ENCODE measurements at places on chromosomes 13 and 19. TPM values are rescaled to one million over a fixed set of nuclear protein-coding genes. Genes with fewer than 3 reads are reported as not detected.

DNA sequence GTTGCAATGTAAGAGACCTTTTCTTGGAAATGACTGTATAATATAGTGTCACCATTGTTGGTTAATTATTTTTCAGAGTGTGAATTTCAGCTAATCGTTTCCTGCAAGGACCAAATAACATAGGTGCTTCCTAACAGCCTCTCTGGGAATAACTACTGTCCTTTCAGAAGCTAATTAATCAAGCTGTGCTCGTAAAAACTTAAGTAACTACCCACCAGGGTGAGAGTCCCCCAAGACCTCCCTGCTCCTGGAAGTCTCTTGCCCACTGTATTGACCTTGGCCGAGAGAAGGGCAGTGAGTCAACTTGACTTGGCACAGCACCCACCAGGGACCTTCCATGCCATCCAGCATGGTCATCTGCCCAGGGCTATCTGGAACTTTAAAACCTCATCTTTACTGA is 50.3 kb downstream of the UQCRFS1 start:
- DNase-seq: no peak

HTR2A gene
- not detected for total RNA-seq

CYP2A6 gene
- not detected for total RNA-seq

- no peak for DNase-seq
Observed at GRCh38 chr19:46378268-46378667, 31.4 kb downstream of the PPP5C start.

DNA sequence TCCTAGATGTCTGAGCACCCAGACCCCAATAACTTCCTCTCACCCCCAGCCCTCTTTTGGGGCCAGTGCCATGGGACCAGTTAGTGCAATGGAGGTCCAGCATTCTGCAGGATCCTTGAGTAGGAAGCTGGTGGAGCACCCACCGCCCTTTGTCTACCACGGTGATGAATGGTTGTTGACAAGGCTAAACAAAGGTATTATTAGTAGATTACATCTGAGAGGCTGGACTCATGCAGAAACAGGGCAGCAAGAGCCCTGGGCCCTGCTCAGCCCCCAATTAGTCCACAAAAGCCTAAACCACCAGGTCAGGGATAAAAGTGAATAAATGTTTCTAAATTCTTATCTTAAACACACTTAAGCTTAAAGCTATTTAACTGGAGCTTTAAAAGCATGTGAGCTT is 196.5 kb upstream of the TSHZ3 start:
- DNase-seq: no peak

GPR12 gene
- not detected for total RNA-seq

GRCh38 chr13:100510208-100510957 is 78.2 kb downstream of the GGACT start:
- DNase-seq: no peak

DNA sequence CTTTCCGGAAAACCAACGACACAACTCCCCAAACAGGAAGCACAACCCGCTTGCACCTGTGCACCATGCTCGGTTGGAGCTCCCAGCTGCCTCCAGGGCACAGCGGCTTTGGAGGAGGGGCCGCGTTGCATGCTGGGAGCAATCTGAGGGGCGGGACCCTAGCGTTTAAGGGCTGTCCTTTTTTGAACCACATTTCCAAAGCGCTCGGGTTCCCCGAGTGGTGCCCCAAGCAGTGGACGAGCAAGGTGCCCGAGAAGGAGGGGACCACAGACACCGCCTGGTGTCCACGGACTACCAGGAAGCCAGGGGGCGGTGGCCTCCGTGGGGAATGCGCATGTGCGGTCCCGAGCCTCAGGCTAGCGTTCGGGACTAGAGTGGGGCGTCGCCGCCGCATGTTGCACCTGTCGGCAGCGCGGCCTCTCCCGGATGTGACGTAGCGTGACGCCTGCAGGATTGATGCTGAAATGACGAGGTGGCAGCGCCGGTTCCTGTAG is 11.9 kb upstream of the ZNF57 start:
- DNase-seq: no peak

IFI30 gene
- total RNA-seq: 14.1 TPM

DNA sequence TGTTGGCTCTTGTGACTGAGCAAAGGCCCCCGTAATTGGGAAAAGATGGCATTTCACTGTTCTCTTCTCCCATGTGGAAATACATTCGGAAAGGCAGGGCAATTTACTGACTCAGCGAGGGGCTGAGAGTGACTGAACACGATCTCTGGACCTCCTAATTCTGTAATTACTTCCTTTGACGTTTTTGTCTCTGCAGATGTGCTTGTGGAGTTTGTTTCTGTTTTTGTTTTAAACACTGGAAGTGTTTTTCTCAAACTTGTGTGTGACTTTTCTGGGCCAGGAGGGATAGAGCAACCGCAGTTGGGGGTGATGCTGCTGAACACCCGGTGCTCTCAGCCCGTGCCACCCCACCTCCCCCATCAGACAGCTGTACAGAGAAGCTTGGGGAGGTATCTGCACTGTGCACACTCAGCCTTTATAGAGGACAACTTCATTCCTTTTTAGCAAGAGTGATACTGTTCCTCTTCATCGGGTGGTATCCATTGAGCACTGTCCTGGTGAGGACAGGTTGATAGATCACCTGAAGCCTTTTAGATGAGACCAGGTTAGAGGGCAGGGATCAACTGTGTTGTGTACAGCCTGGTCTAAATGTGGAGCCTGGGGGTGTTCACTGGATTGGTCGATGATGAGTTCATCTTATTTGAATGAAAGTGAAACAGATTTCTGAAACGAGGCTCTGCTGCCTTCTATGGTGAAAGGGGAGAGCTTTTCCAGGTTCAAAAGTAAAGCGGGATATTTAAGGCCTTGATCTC is 117.4 kb downstream of the ESD start:
- no peak for DNase-seq

DPY19L3 gene
- total RNA-seq: 25.0 TPM

PSG6 gene
- not detected for total RNA-seq

DNA sequence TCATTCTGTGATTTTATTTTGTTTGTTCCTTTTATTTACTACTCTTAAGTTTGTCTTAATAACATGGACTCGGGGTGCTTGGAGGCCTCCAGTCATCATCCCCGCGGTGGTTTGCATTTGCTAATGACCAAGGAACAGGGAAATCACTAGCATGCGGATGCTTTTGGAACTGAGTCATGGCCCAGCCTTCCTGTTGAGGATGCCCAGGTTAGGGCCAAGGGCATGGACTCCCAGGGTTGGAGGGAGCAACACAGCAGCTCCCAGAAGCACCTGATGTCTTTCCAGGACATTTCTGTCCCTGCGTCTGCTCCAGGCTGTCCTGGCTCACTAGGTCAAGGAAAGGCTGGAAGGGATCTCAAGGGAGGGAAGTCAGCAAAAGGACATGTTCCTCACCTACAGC is 423.7 kb upstream of the TSHZ3 start:
- DNase-seq: no peak

- no peak for DNase-seq
Observed at GRCh38 chr13:73496711-73497110, 437.9 kb downstream of the KLF5 start.

DNA sequence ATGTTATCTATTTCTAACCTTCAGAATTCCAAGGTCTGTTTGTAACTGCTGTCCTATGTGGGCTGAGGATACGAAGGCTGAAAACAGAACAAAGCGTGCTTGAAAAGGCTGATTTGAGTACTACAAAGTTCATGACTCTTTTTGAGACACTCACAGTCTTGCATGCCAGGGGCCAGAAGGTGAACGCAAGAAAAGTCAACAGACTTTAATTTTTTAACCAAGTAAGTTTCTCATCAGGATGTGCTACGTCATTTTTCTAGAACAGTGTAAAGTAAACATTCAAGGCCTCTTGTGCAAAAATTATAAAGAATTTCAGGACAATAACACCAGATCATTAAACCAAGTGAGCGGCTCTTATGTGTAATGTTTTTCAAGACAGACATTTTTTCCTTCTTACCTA is 163.5 kb downstream of the COG6 start:
- DNase-seq: no peak

GRCh38 chr19:28303502-28303901 is 909.4 kb downstream of the UQCRFS1 start:
- no peak for DNase-seq

DNA sequence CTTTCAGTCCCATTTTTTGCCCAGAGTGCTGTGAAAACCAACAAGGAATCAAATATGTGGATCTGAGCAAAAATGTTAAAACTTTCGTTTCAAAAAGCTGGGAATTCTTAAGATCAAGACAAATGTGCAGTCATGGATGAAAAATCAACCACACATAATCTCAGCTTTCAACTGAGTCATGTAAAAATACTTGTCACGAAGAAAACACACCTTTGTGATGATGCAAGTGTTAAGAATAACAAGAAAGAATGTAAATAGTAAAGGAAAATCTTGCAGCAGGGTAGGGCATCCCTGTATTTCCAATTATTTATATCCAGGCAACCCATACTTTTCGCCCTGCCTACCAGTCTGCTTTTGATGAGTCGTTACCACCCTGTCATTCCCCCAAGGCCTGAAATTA is 27.4 kb upstream of the DCLK1 start:
- peak; percentile 58 for DNase-seq

GRCh38 chr19:41276231-41276630 is 12.1 kb downstream of the HNRNPUL1 start:
- no peak for DNase-seq

ZNF433 gene
- total RNA-seq: 3.2 TPM

EDDM13 gene
- total RNA-seq: not detected

GRCh38 chr19:52237771-52238400 is 31.5 kb upstream of the ZNF766 start:
- no peak for DNase-seq

GRCh38 chr19:41895745-41896580 is 13.0 kb downstream of the ARHGEF1 start:
- no peak for DNase-seq

- DNase-seq: no peak
Observed at GRCh38 chr13:37192956-37193355, 87.5 kb upstream of the CSNK1A1L start.

GRCh38 chr19:54530866-54531265 is 28.2 kb downstream of the LAIR2 start:
- no peak for DNase-seq

PRPF31 gene
- 56.8 TPM for total RNA-seq

DNA sequence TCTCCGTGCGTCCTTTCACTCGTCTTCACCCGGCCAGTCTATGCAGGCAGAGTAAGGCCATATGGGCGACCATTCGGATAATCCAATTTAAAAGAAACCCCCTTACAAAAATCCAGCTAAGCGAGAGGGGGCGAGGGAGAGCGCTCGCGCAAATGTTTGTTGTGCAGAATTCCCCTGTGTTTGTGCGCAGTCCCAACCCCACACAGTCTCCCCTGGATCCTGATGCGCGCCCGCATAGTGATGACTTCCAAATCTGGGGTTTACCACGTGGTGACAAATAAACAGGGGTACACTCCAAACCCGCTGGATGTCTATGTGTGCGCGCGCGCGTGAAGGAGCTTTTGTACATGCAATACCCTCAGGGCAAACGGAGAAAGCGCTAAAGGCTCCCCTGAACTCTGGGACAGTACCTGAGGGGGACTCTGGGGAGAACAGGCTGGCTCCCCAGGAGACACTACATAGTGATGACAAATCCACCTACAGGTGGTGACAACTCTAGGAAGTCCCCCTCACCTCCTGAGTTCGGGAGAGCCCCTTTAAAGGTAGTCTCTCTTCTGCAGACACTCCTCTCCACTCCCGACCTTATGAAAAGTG is 8.5 kb downstream of the SOX21 start:
- no peak for DNase-seq

PLEKHA4 gene
- 11.1 TPM for total RNA-seq

SHISA7 gene
- not detected for total RNA-seq

DNA sequence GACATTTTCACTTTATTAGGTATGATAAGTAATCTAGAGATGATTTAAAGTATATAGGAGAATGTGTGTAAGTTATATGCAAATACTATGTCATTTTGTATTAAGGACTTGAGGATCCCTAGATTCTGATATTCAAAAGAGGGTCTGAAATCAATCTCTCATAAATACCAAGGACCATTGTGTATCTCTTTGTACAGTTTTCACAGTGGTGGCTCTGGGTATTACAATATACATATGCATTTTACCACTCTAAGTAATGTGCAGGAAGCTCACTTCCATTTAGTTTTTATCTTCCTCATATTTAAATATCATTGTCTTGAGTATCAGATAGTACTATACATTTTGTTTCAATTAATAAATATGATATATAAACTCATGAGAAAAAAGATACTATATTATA is 862.6 kb upstream of the PCDH20 start:
- no peak for DNase-seq

DNA sequence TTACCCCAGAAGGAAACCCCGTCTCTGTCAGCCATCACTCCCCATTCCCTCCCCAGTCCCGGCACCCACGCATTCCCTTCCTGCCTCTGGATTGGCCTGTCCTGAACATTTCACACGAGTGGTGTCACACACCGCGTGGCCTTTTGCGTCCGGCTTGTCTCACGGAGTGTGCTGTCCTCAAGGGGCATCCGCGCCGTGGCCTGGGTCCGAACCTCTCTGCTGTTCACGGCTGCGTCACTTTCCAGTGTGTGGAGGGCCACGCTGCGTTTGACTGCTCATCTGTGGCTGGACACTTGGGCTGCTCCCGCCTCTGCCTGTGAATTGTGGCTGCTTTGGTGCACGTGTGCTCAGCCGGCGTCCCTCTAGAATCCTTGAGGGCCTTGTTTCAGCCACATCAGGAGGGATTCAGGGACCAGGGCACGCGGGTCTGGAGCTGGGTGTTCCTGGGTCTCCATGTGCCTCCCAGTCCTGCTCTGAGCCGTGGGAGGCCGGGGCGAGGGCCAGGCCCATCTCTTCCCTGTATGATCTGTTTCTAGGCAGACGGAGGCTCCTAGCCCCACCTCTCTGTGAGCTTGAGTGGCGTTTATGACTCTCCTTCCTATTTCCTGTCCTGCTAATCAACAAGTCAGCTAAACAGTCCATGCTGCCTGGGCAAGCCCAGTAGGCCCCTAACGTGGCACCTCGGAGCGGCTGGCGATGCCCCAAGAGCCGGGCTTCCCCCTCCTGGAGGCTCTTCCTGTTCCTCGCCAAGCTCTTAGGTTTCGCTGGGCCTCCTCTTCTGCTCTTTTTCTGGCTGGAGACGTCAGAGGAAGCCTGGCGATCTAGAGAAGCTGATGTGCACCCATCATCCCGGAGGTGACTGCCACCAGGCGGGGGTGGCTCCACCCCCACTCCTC is 8.1 kb downstream of the STK11 start:
- no peak for DNase-seq

GRCh38 chr13:99565478-99566124 is 64.3 kb downstream of the TM9SF2 start:
- no peak for DNase-seq

ZIK1 gene
- 6.8 TPM for total RNA-seq

DNA sequence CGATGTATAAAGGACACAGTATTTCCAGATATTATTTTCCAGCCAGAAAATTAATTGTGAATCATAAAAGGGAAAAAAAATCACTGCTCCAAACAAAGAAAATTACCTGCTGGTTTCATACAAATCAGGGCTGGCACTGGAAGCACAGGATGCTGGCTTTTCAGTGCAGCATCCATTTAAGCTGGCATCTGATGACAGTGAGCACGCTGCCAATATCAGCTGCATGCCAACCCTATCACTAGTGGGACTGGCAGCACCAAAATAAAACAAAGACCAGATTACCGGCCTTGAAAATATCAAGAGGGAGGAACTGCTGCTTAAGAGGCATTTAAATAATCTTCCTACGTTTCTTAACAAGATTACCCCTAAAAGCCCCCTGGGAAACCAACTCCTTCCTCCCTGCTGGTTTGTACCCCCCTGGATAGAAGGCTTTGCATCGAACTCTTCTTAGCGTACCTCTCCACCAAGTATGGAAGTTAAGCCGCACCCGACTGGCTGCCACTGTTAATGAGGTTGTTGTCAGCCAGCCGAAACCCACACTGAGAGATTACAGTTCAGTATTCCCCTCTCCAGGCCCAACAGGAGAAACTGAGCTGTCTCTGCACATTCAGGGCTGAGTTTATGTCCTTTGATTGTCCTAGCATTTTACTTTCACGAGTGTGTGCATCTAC is 257.8 kb downstream of the EFNB2 start:
- no peak for DNase-seq

GRCh38 chr13:59734393-59734792 is 429.3 kb downstream of the DIAPH3 start:
- no peak for DNase-seq

Data from kidney epithelial cell (primary cell).